Calu3 (cell line): ENCODE measurements at places on chromosomes 13 and 19. TPM values are rescaled to one million over a fixed set of nuclear protein-coding genes. Genes with fewer than 3 reads are reported as not detected.

GRCh38 chr19:16115301-16116039, 3.8 kb downstream of the RAB8A start:
- DNase-seq = no peak
- no peaks in the 10 kb centered on the region for H3K27me3 ChIP-seq
- H3K4me1 ChIP-seq = no peaks in the 10 kb centered on the region
- H3K27ac ChIP-seq = no peak overlapping the region

GRCh38 chr19:45087531-45087930, 5.4 kb upstream of the PPP1R37 start:
- H3K4me1 ChIP-seq = peaks cover 8% of the 10 kb centered on the region
- H3K4me3 ChIP-seq = no peak overlapping the region
- no peaks in the 10 kb centered on the region for H3K27me3 ChIP-seq
- no peak overlapping the region for H3K27ac ChIP-seq
- no peak for DNase-seq

DNA sequence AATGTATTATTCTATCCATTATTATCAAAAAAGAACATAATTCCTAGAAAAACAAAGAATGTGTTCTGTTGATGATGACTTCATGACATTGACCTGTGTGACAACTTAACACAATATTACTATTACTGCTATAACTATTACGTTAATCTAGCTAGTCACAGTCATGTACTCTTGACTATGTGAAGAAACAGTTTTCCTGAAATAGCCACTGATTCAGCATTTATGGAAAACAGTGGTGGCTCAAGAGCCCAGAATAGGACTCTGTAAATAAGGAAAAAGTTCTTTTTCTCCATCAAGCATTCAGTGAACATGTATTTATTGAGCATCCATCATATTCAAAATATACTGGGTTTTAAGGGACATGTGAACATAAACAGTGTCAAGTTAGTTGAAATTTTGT, 93.5 kb downstream of the COG6 start:
- H3K27ac ChIP-seq = no peak overlapping the region
- DNase-seq = no peak
- H3K4me1 ChIP-seq = no peaks in the 10 kb centered on the region
- H3K27me3 ChIP-seq = no peaks in the 10 kb centered on the region
- H3K4me3 ChIP-seq = no peak overlapping the region

GRCh38 chr13:38582133-38582532, 104.7 kb upstream of the FREM2 start:
- DNase-seq = peak; percentile 34
- H3K4me3 ChIP-seq = no peak overlapping the region
- H3K36me3 ChIP-seq = no peaks in the 10 kb centered on the region

The KCNJ14 gene
- total RNA-seq = 9.6 and 9.9 TPM in 2 replicates

The TTC9B gene
- not detected in 2 replicates for total RNA-seq
